Stimulated activated CD4-positive, alpha-beta T cell treated with anti-CD3 and anti-CD28 coated beads, Interleukin-2, amount 100 ng/mL, for 4 hours (primary cell): ENCODE measurements at places on chromosomes 11 and 22.

DNA sequence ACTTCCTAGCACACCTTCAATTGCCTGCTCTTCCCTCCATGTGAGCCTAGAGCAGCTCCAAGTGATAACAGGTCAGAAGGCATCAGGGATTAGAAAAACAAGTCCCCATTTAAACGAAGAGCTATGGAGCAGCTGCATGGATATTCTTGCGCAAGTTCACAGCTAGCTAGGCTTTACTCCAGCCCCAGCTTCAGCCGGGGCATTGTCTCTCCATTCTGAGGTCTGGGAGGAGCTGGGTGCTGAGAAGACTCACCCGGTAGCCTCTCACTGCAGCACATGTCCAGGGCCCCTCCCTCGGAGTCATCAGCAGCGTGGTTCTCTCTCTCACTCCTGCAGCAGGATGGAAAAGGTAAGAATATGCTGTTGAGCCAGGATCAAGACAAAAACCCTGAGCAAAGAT is 26.0 kb downstream of the PTPN5 start:
- DNase-seq: no peak

DNA sequence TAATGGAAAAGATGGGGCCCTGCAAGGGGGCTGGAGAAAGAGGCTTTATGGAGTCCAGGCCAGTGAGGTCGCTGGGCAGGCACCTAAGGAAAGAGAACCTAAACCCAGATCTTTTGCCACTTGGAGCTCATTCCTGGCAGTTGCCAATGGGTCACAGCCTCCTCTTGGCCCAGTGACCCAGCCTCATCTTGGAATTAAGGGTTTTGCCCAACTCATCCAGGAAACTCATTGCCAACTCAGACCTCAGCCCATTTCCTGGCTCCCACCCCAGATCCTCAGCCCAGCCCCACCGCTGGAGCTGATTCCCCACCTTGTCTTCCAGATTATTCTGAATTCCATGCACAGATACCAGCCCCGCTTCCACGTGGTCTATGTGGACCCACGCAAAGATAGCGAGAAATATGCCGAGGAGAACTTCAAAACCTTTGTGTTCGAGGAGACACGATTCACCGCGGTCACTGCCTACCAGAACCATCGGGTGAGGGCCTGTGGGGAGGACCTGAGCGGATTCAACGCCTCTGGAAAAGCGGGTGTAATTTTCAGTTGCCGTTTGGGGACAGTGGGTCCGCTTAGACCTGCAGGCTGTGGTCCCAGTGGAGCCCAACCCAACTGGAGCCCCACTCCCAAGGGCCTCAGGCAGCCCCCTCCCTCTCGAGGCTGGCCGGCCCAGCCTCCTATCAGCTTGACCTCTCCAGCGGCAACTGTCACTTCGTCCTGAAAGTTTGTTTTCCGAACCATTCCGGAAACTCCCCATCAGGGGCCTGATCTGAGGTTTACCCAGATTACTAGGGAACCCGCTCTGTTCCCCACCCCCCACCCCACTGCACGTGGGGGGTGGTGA is 4.3 kb downstream of the TBX1 start:
- no peak for DNase-seq

- no peak for DNase-seq
Observed at GRCh38 chr22:29344137-29344536, 28.6 kb upstream of the RASL10A start.

GRCh38 chr11:16412525-16413172 is 56.3 kb upstream of the SOX6 start:
- no peak for DNase-seq

GRCh38 chr11:76672431-76673175 is 2.1 kb upstream of the LRRC32 start:
- peak; percentile 34 for DNase-seq

DNA sequence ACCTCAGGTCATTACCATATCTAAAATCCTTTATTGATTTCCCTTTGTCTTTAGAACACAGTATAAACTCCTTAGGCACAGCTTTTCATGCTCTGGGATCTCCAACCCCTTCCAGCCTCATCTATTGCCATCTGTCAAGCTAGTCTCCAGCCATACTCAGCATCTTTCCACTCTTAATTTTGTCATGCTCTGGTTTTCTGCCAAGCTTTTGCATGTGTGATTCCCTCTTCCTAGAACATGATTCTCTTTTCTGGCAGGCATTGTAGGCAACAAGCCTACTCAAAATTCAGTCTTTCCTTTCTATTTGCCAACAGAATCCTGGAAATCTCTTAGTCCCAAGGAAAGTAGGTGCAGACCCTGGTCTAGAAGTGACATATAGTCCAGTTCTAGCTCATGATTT is 35.5 kb upstream of the SLC6A5 start:
- DNase-seq: no peak

DNA sequence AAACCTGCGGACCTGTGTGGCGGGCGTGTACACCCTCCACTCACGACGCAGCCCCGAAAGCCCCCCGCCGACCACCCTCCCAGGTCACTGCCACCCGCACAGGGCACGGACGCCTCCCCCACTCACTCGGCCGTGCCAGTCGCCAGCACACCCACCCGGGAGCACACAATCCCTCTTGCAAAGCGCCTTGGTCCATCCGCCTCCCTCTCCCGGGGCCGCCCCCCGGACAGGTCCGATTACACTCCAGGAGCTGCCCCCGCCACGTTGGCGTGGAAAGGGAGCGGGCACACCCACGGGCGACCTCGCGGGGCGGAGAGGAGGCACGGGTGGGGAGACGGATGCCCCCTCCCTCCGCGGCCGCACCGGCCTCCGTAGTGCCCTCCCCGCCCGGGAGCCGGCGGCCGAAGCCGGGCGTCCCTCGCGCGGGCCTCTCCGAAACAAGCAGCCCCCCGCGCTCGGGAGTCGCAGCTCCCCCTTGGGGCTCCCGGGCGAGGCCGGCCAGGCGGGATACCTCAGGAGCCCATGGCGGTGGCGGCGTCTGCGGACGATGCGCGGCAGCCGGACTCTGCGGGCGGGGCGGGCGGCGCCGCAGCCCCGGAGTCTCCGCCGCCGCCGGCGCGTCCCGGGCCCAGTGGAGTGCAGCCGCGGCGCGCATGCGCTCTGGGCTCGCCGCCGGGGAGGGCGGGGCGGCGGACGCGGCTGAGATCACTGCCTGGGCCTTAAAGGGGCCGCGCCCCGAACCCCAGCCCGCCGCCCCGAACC is at the start of gene TMEM184B:
TSS of gene TMEM184B (minus strand) at position 638 of the 762 bp plus-strand sequence. CDS start 25,049 bp downstream, outside the sequence.
- DNase-seq: peak; percentile 74

DNA sequence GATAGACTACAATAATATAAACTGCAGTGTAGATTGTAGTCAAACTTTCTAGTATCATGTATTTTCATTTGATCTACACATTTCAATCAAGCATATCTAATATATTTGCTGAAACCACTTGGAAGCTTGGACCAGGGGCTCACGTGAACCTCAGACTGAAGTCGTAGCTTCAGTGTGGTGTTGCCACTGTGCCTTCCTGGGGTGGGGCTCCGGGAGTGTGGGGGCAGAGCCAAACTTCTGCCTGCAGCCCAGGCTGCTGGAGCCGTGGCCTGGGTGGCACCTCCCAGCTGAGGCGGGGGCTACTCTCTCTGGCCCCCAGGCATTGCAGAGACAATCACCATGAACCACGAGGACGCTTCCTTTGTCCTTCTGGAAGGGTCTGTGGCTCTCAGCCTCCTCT is 36.3 kb upstream of the IGSF9B start:
- no peak for DNase-seq

- DNase-seq: no peak
Observed at GRCh38 chr11:35061516-35062440, 77.2 kb upstream of the CD44 start.

- DNase-seq: no peak
Observed at GRCh38 chr22:21044931-21045584, 688 bp upstream of the LRRC74B start.

DNA sequence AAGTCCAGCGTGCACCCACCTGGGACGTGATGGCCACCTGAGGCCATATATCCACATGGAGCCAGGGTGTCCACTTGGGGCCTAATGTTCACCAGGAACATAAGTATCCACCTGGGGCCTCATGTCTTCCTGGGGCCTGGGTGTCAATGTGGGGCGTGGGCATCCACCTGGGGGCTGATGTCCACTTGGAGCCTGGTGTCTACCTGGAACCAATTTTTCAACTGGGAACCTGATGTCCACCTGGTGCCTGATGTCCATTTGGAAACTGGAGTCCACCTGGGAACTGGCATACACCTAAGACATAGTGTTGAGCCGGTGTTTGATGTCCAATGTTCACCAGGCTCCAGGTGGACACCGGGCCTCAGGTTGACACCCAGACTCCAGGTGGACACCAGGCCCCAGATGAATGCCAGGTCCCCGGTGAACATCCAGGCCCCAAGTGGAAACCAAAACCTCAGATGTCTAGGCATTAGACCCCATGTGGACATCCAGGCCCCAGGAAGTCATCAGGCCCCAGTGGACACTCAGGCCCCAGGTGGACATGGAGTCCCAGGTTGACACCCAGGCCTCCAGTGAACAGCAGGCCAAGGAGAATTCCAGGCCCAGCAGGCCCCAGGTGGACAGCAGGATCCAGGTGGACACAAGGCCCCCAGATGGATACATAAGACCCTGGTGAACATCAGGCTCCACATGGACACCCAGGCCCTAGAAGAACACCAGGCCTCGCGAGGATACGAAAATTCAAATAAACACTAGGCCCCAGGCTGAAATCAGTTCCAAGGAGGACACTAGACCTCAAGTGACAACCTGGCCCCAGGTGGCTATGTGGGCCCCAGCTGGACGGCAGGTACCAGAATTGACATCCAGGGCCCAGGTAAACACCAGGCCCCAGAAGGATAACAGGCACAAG is 56.0 kb upstream of the SEPTIN5 start:
- no peak for DNase-seq

DNA sequence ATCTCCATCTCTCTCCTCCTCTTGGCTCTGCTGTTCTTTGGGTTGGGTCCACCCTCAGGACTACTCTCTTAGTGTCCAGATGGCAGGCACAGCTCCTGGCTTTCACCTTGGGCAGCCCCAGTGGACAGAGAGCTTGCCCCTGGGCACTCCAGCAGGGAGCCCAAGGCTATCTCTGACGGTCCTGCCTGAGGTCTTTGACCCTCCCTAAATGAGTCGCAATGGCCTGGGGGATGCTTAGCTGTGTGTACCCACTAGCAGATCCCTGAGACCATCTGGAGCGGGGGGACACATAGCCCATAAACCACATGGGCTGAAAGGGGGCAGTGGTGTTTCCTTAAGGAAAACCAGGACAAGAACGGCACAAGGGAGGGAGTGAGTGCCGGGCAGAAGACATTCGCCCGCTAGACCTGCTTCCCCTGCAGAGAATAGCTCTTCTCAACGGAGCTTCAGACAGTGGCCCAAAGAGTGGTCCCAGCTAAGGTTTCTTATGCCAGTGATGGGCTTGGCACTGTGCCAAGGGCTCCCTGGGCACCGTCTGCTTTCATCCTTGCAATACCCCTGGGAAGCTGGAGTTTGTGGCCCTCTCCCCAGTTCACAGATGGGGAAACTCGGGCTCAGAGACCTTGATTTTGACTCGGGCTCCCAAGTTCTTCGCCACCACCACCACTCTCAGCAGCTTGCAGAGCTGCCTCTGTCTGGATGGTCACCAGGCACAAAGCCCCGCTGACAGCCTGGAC is 53.9 kb upstream of the ANO1 start:
- DNase-seq: no peak

DNA sequence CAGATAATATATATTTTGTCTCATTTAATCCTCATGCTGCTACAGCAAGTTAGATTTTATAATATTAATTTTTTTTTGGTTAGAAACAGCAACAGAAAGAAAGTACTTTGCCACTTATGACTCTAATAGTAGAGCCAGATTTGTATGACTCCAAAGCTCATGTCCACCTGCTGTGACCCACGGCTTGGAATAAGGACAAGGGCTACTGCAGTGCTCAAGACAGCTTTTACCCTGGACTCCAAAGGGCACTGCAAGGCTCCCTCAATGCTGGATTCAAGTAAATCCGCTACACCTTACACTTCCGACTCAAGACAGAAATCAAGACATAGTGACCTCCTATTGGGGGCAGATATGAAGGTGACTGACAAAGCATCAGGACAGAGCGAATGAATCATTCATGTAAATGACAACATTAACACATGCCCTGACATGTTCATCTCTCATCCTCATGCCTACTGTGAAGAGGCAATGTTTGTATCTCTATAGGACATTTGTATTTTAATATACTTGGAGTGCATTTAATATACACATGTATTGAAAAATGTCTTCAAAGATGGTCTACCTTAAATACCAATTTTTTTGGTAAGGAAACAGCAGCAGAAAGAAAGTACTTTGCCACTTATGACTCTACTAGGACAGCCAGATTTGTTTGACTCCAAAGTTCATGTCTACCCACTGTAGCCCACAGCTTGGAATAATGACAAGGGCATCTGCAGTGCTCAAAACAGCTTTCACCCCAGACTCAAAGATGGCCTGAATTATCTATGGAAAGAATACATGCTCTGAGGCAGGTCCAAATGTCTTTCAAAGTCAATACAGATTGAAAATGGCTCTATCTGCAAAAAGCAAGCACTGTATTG is 375.6 kb upstream of the CCDC90B start:
- DNase-seq: no peak

- no peak for DNase-seq
Observed at GRCh38 chr11:55970935-55971334, 1.2 kb upstream of the OR10AG1 start.

- DNase-seq: no peak
Observed at GRCh38 chr11:12114193-12115033, 4.0 kb downstream of the MICAL2 start.

GRCh38 chr11:298406-299065 is 790 bp downstream of the IFITM5 start:
- DNase-seq: no peak
